H54 (cell line): ENCODE measurements at places on chromosomes 7 and 10.
A peak's percentile ranks its signal among the peaks of the same experiment; 100 is the strongest.

DNA sequence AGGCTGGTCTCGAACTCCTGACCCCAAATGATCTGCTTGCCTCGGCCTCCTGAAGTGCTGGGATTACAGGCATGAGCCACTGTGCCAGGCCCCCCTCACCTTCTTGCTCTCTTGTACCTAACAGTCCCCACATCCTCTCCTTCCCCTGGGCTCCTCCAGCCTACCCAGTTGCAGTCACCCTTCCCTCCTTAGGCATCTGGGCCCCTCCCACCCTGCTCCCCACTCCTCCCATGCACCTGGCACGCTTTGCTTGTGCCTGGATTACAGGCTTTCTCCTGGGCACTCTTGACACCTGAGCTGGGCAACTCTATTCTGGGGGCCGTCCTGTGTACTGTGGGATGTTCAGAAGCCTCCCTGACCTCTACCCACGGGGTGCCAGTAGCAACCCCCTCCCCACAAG, 3.0 kb downstream of the CLDN15 start:
- no peak for DNase-seq

DNA sequence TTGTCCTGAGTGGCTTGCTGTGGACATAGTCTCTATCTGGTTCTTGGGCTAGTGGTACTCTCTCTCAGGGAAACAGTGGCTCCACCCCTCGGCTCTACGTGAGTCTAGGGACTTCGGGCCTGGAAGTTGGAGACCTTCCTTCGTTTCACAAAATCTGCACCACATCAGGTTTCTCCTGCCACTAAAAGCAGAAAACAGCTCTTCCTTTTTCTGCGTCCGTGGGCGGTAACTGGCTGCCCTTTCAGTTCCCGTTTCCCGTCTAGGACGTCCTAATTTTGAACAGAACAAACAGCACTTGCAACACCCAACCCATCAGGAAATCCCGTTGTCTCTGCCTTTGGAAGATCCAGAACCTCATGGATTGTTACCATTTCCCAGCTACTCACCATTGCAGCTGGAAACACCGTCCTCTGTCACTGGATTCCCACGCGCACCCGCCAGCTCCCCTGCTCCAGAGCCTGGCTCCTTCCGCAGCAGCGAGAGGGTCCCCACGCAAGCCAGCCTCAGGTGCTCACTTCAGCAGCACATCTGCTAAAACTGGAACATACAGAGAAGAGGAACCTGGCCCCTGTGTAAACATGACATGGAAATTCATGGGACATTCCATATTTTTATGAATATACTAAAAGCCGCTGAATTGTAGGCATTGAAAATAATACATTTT, 311.4 kb upstream of the AKR1E2 start:
- DNase-seq, result no peak

GRCh38 chr7:47775238-47775637, 173.0 kb downstream of the PKD1L1 start:
- DNase-seq, result no peak

- no peak for DNase-seq
Measured at GRCh38 chr10:29790207-29790606, 155.4 kb upstream of the SVIL start.

- DNase-seq, result no peak
Measured at GRCh38 chr7:139180700-139181311, 50.2 kb upstream of the UBN2 start.

- no peak for DNase-seq
Measured at GRCh38 chr7:73504920-73505319, 17.2 kb downstream of the BAZ1B start.

DNA sequence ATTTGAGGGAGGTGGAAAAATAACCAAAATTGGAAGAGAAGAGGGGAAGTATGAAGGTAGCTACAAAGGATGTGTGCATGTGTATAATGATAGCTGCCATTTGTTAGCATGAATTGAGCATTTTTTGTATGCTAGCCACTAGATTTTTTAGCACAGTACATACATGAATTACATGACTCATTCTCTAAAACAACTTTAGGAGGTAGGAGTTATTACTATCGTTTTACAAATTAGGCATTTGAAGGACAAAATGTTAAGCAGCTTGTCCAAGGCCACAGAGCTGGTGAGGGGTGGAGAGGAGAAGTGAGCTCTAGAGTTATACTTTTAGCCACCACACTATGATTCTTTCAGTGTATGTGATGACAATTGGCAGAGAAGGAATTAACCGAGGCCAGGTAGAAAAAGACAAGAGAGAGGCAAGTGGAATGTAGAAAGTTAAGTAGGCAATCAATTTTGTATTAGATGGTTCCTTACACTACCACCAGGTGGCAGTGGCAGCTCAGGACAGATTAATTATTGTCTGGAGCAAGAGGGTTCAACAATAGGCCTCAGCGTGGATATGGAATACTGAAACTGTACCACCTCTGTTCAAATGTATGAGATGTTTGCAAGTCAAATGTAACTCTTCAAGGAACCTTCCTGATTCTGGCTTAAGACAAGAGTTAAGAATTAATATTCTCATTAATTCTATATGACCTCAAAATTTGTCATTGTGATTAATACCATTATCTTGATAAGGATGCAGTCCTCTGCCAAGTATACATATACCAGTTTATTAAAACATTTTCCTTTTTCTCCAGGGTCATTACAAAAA, 128.0 kb downstream of the MBL2 start:
- peak; percentile 6 for DNase-seq

DNA sequence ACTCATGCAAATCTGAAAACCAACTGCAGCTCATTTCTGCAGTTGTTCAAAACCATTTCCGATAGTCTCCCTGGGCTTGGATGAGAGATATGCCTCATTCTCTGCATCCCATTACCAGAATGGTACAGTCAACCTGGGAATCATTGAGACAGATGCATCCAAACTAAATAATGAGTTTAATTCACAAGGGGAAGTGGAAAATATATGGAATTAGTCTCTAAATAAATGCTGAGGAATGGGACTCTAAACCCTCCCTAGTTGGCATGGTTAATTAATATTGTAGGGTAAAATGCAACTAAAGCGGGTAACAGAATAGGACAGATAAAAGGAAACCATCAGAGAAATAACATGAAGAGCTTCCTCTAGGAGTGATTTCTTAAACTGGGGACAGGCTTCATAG, 118.9 kb downstream of the AMPH start:
- DNase-seq, result no peak

- DNase-seq, result no peak
Measured at GRCh38 chr10:125154529-125154928, 5.8 kb downstream of the CTBP2 start.

DNA sequence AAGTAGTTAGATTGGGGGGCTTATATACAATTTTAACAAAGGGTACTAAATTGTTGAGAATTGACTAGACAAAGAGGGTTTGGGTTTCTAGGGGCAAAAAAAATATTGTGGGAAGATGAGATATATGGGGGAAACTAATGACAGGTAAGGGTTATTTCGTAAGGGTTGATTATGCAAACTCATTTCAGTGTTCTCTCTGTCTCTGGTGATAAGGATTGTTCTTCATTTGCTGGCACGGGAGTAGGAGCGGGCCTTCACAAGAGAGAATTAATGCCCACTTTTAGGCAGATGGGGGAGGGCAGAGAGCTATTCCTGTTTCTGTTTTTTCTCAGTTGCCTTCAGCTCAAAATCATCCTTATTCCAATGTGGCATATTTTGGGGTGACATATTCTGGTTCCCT, 258.4 kb downstream of the EXOC4 start:
- no peak for DNase-seq

- DNase-seq, result no peak
Measured at GRCh38 chr7:26959290-26959689, 94.9 kb upstream of the SKAP2 start.

DNA sequence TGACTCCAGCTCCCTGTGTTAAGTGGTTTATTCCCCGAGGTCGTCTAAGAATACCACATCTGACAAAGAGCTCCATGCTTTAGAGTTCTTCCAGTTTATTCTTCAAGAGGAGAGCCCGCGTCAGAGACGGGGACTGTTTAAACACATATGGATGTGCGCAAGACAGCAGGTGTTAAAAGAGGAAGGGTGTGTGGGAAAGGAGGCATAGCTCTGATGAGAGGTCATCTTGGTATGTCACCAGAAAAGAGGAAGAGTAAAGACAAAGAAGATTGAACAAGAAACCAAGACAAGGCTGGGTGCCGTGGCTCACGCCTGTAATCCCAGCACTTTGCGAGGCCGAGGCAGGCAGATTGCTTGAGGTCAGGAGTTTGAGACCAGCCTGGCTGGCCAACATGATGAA, 258.7 kb downstream of the CCDC3 start:
- no peak for DNase-seq

GRCh38 chr10:335151-335800, 200.0 kb downstream of the ZMYND11 start:
- DNase-seq, result no peak

- no peak for DNase-seq
Measured at GRCh38 chr10:119362122-119362521, 154.8 kb downstream of the GRK5 start.

DNA sequence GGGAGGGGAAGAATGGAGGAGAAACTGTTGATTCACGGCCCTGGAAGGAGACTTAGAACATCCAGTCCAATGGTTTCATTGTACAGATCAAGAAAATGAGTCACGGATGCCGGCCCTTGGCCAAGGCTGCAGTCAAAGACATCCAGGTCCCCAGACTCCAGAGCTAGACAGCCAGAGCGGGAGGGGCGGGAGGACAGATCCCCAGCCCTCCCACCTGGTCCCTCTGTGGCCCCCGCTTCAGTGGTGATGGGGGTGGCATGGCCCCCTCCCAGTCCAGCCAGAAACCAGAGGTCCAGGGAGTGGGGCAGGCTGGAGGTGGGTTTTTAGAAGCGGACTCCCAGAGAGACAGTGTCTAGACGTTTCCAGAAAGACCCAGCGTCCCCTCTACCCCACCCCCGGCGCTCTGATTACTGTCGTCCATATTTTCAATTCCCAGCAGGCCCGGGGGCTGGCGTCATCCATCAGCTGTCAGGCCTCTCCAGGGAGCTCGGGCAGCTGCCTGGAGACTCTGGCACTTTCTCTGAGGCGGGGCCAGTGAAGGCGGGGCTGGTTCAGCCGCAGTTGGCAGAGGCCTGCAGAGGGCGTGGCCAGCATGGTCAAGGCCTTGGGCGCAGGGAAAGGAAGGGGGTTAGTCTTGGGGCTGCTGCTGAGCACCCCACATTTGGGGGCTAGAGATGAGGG, 8.0 kb upstream of the HSPB1 start:
- peak; percentile 77 for DNase-seq

DNA sequence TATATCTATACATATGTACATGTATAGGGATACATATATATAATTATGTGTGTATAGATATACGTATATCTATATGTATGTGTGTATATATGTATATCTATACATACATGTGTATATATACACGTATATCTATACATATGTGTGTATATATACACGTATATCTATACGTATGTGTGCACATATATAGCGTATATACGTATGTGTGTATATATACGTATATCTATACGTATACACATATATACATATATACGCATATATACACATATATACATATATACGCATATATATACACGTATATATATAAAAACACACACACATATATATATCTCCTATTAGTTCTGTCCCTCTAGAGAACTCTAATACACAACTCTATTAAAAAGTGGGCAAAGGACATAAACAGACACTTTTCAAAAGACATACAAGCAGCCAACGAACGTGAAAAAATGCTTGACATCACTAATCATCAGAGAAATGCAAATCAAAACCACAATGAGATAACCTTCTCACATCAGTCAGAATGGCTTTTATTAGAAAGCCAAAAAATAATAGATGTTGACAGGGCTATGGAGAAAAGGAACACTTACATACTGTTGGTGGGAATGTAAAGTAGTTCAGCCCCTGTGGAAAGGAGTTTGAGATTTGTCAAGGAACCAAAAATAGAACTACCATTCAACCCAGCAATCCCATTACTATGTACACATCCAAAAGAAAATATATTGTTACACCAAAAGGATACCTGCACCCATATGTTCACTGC, 22.0 kb upstream of the TMEM120A start:
- DNase-seq, result no peak

DNA sequence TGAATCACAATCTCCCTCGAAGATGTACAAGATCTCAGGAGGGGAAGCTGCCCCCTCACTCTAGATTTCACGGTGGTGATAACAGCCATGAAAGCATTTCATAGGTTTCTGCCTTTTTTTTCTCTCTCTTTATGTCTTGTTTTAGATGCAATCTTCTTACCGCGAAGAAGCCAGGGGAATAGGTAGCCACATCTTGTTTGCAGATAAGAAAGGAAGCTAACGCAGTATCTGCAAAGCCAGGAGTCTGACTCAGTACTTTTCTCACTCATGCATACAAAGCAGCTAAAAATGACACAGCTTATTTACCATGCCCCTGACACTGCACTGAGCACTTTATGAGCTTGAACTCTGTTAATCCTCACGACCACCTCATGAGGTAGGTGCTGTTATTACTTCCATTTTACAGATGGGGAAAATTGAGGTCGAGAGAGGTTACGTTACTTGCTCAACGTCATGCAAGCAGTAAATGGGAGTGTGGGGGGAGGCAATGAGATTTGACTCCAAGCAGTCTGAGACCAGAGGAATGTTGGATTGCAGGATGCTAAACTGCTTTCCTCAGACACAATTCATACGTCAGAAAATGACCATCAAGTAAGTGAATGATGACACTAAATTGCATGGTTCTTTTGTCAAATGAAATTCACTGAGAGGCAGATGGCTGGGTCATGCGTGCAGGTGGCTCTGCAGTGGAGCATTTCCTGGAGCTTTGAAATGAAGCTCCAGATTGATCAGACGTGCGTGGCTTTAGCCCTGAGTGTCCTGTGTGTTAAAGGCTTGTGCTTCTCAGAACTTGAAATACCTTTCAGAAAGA, 3.3 kb downstream of the MAP3K8 start:
- DNase-seq, result no peak

GRCh38 chr10:111996103-111996502, 187.5 kb downstream of the GPAM start:
- DNase-seq, result no peak

GRCh38 chr7:42143711-42144600, 93.1 kb downstream of the GLI3 start:
- DNase-seq, result no peak
